ENCODE measurements at places on chromosomes 7 and 10.

- no peak for DNase-seq
Observed at GRCh38 chr10:74255888-74256357, 104.9 kb downstream of the ADK start.

- peak; percentile 83 for DNase-seq
Observed at GRCh38 chr7:67377939-67378862, 381.6 kb downstream of the TYW1 start.

GRCh38 chr10:70534281-70534680, 55.7 kb downstream of the PALD1 start:
- no peak for DNase-seq

DNA sequence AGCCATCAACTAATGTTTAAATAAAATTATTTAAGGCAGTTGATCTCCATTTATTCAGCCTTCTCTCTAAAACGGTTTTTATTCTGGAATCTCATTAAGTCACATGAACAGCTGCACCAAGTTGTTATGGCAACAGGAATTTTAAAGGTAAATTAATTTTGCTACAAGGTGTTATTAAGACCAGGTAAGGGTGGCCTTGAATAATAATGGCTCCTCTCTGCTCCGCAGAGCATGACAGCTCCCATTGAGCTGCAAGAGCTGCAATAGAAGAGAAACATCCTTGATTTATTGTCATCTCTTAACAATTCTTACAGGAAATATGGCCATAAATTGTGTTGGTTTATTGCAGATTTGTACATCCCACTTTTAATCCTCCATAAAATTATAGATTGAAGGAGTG, 165.8 kb downstream of the KLF6 start:
- DNase-seq: no peak

DNA sequence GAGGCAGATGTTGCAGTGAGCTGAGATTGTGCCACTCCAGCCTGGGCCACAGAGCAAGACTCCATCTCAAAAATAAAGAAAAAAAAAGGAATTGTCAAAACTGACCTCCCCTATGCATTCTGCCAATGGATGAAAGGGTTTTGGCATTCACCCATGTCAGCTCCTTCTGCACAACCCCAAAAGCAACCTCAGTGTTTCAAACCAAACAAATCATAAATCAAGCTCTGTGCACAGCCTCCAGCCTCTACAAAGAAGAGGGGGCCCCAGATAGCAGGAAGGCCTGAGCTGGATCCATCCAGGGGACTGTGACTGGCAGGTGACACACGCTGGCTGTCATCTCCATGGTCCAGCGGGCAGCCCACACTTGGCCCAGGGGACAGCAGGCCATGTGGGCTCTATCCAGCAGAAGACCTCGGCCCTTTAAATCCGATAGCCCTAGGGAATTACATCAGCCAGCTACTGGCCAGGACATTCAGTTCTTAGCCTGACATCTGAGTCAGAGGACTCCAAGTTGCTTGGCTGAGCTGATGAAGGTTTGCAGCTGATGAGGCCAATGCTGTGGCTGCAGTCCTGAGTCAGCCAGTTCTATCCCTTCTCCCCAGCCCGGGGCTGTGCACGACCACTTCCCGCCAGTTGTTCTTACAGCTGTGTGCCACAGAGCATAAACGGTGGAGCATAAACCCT, 52.0 kb upstream of the FIGNL1 start:
- no peak for DNase-seq

GRCh38 chr10:121338206-121338980, 259.9 kb downstream of the FGFR2 start:
- DNase-seq: no peak

Data from DMS53 (cell line).